ENCODE measurements at places on chromosomes 4 and X.

DNA sequence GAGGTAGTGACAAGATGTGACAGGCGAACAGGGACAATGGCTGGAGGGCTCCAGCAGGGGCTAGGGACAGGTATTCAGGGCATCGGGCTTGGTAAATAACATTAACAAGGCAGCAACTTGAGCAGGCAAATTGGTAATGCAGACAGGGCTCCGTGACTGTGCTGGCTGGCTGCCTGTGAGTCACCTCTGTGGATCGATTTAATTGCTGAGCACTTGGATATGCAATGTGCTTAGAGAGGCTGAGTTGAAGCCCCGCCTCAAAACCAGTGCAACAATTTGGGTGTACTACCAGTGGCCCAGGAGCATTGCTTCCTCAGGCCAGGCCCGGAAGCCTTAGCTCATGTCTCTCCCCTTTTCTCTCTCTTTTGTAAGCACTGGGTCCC, 19.5 kb downstream of the CNGA2 start:
- no peak for DNase-seq

- no peak for DNase-seq
Measured at GRCh38 chr4:116847616-116848015, 237.8 kb downstream of the TRAM1L1 start.

DNA sequence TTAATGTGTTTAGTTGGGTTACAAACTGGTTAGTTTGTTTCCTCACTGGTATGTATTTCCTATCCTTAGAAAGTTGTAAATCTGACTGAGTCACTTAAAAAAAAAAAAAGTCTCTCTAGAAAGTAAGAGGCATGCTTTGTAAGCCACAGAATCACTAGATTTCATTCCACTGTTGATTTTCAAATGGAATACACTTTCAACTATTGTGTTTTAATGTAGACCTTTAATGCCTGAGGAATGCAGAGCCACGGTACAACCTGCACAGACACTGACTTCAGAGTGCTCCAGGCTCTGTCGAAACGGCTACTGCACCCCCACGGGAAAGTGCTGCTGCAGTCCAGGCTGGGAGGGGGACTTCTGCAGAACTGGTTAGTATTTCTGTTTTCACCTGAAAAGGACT, 88.6 kb downstream of the HHIP start:
- no peak for DNase-seq

GRCh38 chrX:70132224-70132623, 1.0 kb upstream of the IGBP1 start:
- no peak for DNase-seq

- DNase-seq: peak; percentile 57
Measured at GRCh38 chrX:154714925-154715324, 36.0 kb downstream of the GAB3 start.

- DNase-seq: no peak
Measured at GRCh38 chr4:92012899-92013867, 290.6 kb upstream of the GRID2 start.

GRCh38 chr4:38832206-38832605, 24.4 kb downstream of the TLR6 start:
- DNase-seq: no peak

GRCh38 chrX:104195013-104195412, 28.8 kb downstream of the FAM199X start:
- DNase-seq: no peak

GRCh38 chrX:15269618-15270521, at the start of gene ASB9:
TSS of gene ASB9 (minus strand) at chrX:15270083. CDS start at chrX:15269874, 209 bp downstream.
- peak; percentile 16 for DNase-seq

DNA sequence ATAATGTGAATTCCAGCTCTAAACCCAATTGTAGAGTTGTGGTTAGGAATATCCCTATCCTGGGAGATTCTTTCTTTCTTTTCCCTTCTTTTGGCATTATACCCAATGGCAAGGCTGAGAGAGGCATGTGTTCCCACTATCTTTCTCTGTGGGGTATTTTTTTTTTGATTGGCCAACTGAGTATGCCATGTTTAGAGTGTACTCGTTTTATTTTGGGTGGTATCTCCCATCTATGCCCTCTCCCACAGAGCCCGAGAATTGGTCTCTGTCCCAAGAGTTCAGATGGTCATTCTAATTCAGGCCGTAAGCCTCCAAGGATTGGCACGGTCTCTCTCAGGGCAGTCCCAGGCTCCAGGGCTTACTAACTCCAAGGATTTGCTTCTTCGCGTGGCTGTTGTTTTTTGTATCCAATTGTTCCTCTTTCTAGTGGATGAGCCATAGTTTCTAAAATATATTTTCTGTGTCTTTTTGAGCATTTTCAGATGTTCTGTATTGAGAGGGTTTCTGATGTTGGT, 198.8 kb downstream of the SLC4A4 start:
- no peak for DNase-seq

DNA sequence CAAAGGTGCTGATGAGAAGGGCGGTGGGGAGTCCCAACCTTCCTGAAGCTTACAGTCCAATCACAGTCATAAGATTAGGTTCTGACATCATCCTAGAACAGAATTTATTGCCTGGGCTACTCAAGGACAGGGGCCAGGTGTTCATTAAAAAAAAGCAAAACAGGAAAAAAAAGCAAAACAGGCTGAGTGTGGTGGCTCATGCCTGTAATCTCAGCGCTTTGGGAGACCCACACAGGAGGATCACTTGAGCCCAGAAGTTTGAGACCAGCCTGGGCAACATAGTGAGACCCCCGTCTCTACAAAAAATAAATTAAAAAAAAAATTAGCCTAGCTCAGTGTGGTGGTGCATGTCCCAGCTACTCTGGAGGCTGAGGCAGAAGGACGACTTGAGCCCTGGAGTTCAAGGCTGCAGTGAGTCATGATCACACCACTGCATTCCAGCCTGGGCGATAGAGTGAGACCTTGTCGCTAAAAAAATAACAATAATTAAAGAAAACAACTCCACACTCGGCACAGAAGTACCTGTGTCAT, 3.0 kb downstream of the RAB9A start:
- DNase-seq: no peak

- DNase-seq: no peak
Measured at GRCh38 chr4:101253121-101253520, 94.2 kb downstream of the PPP3CA start.

GRCh38 chr4:21801661-21802385, 146.7 kb downstream of the KCNIP4 start:
- no peak for DNase-seq

DNA sequence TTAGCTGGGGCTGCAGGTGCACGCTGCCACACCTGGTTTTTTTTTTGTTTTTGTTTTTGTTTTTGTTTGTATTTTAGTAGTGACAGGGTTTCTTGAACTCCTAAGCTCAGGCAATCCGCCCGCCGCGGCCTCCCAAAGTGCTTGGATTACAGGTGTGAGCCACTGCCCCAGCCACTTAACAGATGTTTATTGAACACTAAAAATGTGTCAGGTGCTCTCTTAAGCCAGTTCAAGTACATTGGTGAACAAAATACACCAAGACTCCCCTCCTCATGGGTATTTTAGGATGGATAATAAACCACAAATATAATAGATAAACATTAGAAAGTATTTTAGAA, 69.9 kb downstream of the TRAPPC11 start:
- DNase-seq: no peak

DNA sequence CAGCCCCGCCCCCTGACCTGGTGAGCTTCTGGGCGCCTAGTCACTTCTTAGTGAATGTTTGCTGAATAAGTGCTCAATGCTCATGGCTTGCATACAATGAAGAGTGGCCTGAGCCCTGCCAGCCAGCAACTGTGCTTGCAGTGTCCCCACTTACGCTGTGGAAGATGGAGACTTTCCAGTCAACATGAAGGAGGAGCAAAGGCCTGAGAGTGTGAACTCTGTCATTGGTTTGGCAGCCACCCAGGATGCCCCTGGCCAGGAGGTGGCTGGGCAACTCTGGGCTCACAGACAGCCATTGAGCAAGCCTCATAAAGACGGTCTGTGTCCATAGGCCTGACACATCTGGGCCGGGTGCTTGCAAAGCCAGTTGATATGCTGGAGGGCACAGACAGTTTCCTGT, 72.1 kb upstream of the MAMLD1 start:
- DNase-seq: no peak

DNA sequence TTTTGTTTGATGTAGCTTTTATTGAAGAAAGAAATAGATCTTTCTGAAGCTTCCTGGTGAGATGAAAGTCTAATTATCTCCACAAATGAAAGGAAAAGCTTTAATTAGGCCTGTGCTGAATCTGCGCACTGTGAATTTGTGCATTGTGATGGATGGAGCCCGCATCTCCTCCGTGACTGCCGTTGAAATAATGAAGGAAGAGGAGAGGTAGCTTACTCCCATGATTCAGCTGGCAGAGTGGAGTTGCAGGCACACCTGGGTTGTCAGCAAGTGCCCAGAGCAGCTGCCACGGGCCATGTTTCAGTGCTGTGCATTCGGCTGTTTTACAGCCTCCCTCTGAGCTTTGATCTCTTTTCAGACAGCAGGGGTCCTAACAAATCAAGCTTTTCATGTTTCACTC, 735.3 kb upstream of the TENM3 start:
- no peak for DNase-seq

- no peak for DNase-seq
Measured at GRCh38 chr4:76206222-76206942, 7.2 kb downstream of the SCARB2 start.

DNA sequence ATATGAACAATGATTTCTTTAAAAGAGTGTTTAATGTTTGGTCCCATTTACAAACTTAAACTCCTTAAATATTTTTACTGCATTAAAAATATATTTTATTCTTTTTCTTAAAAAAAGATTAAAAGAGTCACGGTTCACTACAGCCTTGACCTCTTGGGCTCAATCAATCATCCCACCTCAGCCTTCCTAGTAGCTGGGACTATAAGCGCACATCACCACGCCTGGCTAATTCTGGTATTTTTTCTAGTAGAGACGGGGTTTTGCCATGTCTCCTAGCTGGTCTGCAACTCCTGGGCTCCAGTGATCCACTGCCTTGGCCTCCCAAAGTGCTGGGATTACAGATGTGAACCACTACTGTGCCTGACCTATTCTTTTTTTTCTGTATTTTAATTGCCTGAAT, 104.7 kb upstream of the TLR2 start:
- DNase-seq: no peak

DNA sequence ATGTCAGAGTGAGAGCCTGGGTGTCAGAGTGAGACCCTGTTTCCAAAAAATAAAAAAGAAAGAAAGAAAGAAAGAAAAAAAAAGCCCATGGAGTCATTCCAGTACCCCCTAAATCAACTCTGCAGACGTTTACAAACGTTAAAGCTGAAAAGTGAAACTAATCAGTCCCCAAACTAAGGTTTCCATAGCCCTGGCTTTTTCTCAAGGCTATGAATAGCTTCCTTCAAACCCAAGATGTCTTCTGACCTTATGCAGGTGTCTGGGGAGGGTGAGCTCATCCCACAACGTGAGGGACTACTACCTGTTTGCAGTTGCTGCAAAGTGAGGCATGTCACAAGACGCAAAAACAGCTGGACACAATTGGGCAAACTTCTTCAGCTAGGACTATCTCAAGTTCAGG, 144.0 kb downstream of the SH3KBP1 start:
- no peak for DNase-seq

DNA sequence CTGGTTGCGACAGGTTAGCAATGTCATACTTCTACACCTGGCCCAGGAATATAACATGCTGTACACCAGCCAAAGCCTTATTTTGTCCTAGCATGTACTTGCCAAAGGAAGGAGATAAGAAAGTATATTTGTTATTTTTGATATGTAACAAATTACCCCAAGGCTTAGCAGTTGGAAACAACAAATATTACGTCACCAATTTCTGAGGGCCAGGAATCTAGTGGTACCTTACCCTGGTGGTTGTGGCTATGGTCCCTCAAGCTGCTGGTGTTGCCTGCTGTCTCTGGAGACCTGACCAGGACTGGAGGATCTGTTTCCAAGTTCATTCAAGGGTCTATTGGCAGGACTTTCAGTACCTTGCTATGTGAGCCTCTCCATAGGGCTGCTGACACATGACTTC, 135.5 kb upstream of the BANK1 start:
- peak; percentile 27 for DNase-seq

- no peak for DNase-seq
Measured at GRCh38 chr4:73662709-73663546, 42.7 kb upstream of the RASSF6 start.

- no peak for DNase-seq
Measured at GRCh38 chr4:25867781-25868294, 5.0 kb upstream of the SEL1L3 start.

GRCh38 chr4:61359301-61359700, 159.2 kb downstream of the ADGRL3 start:
- DNase-seq: no peak

DNA sequence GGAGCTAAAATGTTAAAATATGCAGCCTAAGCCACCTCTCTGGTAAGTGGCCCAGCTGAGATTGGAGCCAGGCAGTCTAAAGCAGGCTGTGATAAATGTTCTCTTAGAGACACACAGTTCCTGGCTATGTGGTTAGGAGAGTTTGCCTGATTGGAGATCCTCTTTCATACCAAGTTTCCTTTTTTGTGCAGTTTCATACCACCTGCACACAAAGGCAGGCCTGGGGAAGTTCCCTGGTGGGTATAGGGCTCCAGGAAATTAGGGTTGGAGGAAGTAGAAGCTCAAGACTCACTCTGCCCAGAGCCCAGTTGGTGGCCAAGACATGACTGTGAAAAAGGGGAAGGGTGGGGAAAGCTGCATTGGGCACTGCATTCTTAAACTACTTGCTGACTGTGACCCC, 16.9 kb downstream of the CYBB start:
- DNase-seq: no peak

- DNase-seq: no peak
Measured at GRCh38 chr4:10240691-10241090, 124.1 kb upstream of the WDR1 start.

All from CD4-positive, alpha-beta memory T cell (primary cell).